Stomach (tissue), 19 donors: ENCODE measurements at places on chromosomes 16 and 17.

DNA sequence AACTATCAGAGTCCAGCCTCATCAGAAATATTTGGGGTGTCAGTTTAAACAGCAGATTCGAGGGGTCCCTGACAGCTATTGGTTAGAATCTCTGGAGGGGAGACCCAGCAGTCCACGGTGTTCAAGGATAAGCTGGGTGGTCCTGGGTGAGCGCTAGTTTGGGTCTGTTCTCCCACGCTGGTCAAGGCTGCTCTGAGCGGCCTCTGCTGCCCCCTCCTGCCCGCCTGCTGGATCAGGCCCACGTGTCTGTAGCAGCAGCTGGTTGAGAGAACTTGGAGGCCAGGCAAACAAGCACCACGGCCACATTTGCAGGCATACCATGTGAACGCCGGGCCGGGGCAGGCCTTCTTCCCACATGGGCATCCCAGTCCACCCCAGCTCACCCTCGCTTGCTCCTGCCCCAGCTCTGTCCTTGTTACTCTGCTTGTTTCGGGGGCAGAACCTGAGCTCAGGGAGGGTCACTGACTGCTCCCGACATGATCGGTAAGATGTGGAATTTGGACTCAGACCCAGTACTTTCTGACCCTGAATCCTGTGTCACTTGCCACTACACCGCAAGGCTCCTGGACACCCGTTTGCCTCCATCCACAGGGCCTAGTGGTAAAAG is 7.4 kb downstream of the FOXF1 start:
- peak; percentile 91 for DNase-seq

- no peak for DNase-seq
These were observed 399.9 kb upstream of the HSBP1 start for GRCh38 chr16:83407928-83408327.

DNA sequence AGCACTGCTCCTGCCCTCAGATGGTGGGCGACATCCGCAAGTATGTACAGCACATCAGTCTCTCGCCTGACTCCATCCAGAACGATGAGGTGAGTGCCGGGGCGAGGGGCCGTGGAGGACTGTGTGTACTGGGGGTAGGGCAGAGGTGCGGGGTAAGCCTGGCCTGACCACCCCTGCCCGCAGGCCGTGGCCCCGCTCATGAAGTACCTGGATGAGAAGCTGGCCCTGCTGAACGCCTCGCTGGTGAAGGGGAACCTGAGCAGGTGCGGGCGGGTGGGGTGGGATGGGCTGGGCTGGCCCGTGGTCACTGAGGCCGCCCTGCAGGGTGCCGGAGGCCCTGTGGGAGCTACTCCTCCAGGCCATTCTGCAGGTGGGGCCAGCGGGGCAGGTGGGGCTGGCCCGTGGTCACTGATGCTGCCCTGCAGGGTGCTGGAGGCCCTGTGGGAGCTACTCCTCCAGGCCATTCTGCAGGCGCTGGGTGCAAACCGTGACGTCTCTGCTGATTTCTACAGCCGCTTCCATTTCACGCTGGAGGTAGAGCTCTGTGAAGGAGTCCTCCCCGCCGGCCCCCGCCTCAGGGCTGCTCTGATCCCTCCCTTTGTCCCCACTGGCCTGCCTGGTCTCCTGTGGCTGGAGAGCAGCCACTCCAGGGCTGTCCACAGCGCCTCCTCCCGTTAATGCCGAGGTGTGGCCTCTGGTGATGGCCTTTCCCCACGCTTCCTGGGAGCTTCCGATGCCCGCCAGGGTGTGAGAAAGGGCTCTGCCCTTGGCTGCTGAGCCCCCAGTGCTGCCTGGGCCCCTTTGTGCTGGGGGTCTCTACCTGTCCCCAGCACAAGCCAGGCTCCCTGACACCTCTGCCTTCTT is 5.0 kb downstream of the TSR3 start:
- DNase-seq = no peak

DNA sequence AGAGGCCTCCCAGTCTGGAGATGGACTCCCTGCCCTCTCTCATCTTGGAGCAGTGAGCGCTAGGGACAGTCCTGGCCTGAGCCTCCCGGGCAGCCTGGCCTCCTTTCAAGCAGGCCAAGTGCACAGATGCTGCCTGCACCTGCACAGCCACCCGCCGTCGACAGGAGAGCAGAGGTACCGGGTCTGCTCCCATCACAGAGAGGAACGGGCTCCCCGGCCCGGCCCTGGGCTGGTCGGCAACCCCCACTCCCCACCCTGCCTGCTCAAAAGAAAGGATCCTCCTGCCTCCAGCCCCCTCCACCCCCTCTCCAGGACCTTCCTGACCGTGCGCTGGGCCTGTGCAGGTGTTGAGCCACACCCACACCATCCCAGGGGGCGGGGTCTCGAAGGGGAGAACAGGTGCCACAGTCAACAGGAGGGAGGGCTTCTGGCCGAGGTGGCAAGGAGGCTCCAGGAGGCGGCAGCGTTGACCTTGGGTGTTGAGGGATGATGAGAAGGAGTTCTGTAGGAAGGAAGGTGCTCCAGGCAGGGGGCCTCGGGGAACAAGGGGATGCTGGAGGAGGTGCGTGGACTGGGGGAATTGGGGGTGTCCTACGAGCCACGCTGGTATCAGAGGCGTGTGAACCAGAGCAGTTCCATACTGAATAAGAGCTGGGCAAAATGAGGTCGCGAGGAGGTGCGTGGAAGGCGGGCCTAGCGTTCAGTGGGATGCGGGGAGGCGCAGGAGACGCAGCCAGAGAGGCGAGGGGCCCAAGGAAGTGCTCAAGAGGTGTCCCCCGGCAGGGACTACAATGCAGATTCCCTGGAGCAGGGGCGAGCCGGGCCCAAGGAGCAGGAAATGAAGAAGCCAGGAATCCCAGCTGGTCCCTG is 967 bp upstream of the CDH15 start:
- DNase-seq = peak; percentile 76

DNA sequence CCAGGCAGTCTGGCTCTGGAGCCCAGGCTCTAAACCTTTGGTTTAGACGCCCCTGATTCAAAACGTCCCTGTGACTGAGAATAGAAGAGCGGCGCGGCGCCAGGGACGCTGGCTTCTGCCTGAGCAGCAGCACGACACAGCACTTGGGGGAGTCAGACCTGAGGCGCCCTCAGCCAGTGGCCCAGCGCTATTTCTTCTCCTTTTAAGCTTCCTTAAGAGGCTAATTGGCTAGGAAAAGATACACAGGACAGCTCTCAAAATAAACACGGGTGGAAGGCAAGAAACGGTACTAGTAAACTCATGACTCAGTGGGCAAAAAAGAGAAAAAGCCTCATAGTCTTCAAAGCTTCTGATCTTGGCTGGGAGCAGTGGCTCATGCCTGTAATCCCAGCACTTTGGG is 34.9 kb downstream of the GTF3C1 start:
- DNase-seq = no peak

DNA sequence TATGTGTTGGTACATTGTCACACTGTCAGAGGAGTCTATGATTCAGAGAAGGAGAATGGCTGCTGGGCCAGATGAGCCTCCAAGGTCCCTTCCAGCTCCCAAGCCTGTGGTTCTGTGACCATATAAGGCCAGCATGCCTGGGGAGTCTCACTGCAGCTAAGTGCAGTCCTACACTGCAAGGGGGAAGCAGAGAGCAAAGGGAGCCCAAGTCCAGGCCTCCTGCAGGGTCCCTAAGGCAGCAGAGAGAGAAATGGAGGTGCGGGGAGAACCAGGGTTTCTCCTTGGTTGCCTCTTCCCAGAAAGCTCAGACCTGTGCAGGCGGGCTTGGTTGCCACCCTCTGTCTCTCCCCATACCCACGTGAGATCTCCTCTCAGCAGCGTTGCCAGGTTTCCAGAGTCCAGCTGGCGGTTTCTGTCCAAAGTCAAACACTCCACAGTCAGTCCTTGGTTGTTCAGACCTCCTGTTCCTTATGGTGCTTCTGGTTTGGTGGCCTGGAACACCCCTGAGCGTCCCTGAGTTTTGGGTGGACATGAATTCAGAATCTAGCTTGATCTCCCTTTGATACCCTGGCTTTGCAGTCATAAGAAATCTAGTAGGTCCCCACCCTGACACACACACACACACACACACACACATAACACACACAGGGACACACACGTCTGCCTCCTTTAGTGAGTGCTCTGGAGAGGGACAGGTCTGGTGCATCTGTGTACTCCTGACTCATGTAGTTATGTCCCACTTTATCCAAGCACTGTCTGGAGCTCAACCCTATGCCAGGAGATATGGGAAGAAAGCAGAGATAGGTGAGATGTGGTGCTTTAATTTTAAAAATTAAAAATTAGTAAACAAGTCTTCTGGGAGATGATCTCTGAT is 78.8 kb downstream of the GNAO1 start:
- no peak for DNase-seq

DNA sequence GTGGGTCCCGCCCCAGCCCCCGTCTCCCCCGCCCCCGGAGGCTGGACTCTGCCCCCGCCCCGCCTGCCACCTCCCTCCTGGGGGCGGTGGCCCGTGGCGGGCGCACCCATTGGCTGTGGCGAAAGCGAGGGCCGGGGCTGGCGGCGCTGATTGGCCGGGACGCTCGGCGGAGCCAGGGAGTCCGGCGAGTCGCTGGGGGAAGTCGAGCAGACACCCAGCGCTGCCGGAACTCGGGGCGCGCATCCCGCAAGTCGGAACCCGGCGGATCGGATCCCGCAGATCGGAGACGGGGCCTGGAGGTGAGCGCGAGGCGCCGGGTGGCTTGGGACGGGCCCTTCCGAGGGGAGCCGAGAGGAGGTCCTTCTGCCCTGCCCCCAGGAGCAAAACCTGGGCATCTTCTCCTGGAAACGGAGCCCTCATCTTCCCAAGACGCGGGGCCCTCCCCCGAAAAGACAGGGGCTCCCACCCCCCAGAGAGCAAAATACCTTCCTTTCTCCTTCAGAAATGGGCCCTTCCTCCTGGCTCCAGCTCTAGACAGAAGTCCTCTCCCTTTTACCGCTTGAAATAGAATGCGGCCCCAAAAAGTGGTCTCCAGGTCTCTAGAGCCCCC is at the start of gene ABAT:
Gene ABAT, plus strand, starts transcription at position 205 of the 610 bp plus-strand sequence. CDS start 61,123 bp downstream, outside the sequence.
- peak; percentile 93 for DNase-seq

DNA sequence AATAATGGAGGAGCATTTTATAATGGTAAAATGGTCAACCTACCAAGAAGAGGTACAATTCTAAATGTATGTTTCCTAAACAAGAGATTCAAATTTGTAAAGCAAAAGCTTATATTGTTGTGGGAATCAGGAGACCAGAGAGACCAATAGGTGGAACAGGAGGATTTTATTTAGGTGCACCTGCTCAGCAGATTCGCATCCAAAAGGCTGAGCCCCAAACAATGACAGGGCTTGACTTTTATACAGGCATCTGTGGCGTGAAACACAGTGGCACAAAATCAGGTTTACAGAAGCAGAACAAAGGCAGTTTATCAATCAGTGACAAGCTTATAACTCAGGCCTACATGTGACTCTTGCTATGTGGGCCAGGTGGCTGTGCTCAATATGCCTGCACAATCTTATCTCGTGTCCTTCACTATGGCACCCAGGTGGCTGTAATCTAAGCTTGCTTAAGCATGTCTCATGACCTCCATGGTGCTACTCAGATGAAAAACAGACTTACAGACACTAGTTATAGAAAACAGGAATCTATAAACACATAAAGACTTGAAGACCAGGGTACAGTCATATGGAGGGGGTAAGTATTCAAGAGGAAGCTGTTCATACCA is 780.2 kb upstream of the CA10 start:
- DNase-seq = no peak

GRCh38 chr17:40541873-40542557 is 23.3 kb downstream of the CCR7 start:
- DNase-seq = no peak

DNA sequence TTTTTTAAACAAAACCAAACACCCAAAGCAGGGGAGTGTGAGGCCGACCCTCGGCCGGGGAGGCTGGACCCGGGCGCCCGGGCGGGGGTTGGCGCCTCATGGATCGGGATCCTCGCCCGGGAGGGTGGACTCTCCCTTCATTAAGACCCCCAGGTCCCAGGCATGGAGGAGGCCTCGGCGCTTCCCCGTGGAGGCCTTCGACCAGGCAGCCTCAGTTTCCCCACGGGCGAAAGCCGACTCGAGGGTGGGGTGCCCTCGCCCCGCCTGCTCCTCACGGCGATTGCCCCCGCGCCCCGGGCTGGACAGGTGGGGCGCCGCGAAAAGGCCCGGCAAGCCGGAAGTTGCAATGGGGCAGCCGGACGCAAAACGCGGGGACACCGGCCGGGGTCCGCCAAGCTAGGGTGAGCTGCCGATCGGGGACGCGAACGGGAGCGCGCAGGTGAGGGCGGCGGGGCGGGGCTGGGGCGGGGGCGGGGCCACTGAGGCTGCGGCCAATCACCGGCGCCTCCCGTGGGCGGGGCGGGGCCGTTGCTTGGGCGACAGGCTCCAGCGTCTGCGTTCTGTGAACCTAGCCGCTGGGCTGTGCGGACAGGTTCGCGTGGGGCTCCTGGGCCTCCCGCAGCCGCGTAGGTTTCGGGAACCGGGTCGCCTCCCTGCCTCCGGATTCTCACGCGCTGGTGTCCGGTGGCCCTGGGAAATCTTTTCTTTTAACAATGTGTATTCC is 6.0 kb upstream of the ZNF205 start:
- peak; percentile 97 for DNase-seq
